ENCODE measurements at places on chromosomes 3 and 15.
A peak's percentile ranks its signal among the peaks of the same experiment; 100 is the strongest.

GRCh38 chr3:38565339-38566214, 69.4 kb downstream of the EXOG start:
- no peak for DNase-seq

GRCh38 chr3:150495563-150496168, 50.6 kb downstream of the SERP1 start:
- peak; percentile 57 for DNase-seq

GRCh38 chr3:158269942-158270341, 160.1 kb downstream of the RSRC1 start:
- no peak for DNase-seq

- DNase-seq = peak; percentile 68
These were observed 13.7 kb upstream of the CCR3 start for GRCh38 chr3:46228260-46229242.

- DNase-seq = no peak
These were observed 8.6 kb downstream of the MAP3K13 start for GRCh38 chr3:185371306-185372074.

GRCh38 chr15:67524235-67524634, 3.3 kb downstream of the C15orf61 start:
- DNase-seq = no peak

- peak; percentile 65 for DNase-seq
These were observed 3.1 kb upstream of the PTH1R start for GRCh38 chr3:46874430-46874829.

- no peak for DNase-seq
These were observed 26.0 kb downstream of the SLC6A6 start for GRCh38 chr3:14428087-14429033.

- no peak for DNase-seq
These were observed 95.9 kb upstream of the ATP2B2 start for GRCh38 chr3:10601151-10601856.

DNA sequence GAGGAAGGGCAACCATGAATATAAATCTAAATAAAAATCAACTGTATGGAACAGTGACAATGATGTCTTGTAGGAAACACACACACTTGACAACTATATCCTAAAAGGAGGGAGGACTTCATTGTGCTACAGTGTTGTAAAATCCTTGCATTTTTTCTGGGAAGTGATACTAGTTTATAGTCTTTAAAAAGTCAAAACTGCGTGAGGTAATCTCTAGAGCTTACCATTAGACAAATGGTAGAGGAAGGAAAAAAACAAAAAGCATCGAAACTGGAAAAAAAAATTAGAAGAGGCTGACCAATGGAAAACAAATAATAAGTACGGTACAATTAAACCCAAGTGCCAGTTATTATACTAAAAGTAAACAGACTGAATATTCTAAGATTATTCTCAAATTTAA, 38.7 kb downstream of the CHSY1 start:
- DNase-seq = no peak

- DNase-seq = peak; percentile 36
These were observed 41.1 kb upstream of the AP3B2 start for GRCh38 chr15:82750831-82751180.

GRCh38 chr15:27932600-27932999, 166.5 kb downstream of the OCA2 start:
- DNase-seq = no peak

DNA sequence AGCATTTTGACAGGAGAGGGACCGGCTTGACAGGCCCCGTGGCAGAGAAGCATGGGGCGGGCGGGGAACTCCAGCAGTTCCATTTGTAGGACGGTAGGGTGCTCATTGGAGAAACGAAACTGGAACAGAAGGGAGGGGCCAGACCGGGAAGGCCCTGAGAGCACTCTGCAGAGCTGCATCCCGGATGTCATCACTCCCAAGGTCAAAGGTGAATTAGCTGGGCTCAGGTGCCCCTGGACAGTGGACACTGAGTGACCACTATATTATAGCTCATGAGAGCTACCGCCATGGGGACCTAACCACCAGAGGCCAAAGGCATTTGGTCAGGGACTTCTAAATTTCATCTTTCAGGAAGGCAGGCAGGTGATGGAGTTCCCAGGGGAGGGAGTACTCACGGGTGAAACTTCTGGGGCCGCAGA, 7.3 kb downstream of the CSRNP1 start:
- no peak for DNase-seq

GRCh38 chr3:173410849-173411248, 13.3 kb downstream of the NLGN1 start:
- no peak for DNase-seq

- DNase-seq = no peak
These were observed 491.9 kb upstream of the ROBO1 start for GRCh38 chr3:80259736-80260135.

DNA sequence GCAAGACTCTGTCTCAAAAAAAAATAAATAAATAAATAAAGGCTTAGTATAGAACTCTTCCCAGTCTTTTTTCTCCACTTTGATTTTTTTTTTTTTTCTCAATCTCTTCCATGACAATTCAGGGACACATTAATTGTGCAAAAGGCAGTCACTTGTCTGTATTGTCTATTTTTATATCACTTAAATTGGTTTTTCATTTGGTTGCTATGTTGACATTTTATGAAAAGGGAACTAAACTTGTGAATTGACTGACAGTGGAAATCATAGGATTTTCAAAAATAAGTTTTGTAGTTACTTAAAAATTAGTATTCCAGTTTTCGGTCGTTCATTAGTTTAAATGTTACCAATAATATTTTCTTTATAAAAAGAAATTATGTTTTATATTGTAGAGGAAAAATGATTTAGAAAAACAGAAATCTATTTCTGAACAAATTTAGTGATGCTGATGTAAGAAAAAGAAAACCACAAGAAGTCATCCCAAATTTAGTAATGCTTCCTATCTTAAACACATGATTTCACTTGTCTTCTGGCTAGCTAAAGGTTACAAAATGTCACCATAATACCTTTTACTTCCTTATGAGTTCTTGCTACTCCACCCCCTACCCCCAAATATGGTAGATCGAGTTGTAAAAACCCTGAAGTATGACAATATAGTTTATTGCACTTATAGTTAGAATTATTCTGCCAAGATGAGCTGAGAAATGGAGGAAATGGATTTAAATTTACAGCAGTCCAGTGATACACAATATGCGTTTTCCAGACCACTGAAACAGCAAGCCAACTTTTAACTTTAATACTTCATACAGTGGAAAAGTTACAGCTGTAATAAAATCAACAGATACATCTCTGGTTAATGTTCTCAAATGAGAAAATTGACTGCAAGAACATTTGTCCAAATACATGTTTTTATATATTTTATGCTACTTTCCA, 37.0 kb downstream of the PPARG start:
- DNase-seq = peak; percentile 33

DNA sequence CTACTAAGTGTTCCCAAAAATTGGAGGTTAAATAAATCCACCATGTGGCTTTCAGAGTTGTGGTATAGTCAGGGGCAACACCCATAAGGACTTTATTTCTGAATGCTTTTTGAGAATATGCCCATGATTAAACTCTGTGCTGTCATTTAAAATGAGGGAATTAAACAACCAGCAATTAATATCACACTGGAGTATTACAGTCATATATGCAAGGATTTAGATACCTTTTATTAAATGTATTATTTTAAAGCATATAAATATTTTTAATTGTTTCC, 227.6 kb downstream of the ZPLD1 start:
- no peak for DNase-seq

DNA sequence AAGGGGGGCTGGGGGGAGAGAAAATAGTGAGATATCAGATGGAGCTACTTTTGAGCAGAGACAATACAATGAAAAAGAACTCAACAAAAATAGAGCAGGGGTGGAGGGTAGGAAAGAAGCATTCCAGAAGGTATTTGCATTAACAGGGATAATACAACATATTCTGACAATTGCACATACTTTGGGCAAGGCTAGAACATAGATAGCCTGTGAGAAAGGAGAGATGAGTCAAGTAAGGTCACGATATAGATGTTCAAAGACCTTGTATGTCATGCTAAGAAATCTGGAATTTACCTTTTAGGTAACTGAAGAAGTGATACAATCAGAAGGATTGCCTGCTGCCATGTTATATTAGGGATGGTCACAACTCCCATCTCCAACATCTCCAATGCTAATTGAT, 155.2 kb downstream of the GSK3B start:
- DNase-seq = no peak

DNA sequence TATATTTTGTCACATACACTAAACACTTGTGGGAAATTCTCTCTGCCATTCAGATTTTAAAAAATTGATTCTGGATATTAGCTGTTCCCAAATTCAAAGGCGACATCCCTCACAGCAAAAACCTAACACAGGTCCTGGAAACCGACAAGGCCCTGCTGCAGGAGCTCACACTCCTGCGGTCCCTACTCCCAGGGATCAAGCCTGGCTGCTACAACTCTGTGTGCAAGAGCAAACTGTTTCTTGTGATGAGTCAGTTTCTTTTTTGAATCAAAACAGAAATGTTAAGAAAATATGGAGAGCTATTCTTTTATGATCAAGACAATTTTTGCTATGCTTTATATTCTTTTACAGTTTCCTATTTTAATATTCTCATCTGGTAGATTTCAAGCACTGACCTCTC, 51.0 kb upstream of the TJP1 start:
- DNase-seq = no peak

DNA sequence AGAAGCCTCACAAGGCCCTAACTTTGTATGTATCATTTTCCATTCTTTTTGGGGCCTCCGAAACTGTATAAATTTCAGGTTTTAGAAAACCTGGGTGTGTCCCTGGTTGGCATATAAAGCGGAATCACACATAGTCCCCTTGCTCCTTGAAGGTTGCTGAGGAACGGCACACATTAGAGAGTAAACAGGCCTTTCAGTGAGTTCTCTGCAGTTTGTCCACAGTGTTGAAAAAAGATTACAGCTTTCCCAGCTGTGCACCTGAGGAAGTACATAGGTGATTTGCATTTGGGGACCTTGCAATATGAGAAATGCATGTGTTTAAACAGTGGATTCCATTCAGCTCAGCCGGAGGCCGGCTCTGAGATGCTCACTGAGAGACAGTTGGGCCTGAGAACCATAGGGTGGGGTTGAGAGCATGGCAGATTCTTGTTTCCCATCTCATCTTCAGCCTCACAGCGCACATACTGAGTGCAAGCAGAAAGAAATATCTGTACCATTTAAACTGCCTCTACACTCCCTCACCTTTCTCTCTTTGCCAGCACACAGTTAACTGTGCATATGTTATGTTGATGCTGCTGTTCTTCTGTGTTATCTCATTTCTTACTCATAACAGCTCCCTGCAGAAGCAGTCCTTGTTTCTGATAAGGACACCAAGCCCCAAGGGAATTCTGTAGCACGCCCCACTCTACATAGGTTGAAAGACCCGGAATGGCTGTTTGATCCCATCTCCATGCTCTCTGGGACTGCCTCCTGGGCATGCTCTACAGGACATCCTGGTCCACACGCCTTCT, 60.4 kb downstream of the BOC start:
- DNase-seq = no peak

GRCh38 chr15:41512940-41513505, 604 bp downstream of the LTK start:
- peak; percentile 82 for DNase-seq

- no peak for DNase-seq
These were observed 40.1 kb downstream of the REC114 start for GRCh38 chr15:73483053-73483452.
